ENCODE measurements at places on chromosomes 1 and 21.

DNA sequence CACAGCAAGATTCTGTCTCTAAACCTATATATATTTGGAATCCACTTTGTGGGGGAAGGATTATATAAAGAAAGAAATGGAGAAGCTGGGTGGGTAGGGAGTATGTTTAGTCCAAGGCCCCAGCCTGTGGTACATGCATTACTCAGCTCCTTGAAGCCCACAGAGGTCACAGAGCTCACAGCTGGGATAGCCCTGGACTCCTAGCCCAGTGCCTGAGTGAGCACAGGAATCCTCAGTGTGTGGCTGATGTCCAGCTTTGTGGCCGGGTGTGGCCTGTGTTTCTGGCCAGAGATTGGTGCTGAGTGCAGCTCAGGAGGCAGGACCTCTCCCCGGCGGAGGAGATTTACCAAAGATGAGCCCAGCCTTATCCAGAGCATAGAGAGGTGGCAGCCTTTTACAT, 7.6 kb downstream of the CAPN9 start:
- DNase-seq, result no peak

GRCh38 chr1:164723296-164723798, 164.4 kb downstream of the PBX1 start:
- no peak for DNase-seq

DNA sequence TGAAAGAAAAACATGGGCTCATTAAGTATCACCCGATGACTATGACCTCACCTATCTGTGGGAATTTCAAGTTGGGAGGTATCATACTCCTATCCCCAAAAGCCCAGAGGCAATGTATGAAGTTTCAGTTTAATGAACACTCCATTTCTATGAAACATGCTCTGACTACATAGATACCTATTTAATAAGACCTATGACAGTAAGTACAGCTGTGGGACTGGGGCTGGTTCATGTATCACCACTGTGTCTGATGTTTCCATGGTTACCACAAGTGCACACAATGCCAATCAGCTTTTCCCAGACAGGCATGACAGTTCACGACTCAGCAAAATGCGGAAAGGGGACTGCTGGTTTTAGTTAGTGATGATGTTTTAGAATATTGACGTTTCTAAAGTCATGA, 167.7 kb downstream of the SIPA1L2 start:
- no peak for DNase-seq

- DNase-seq, result no peak
Observed at GRCh38 chr1:86357796-86358195, 38.3 kb downstream of the ODF2L start.

GRCh38 chr21:37862536-37862935, 53.7 kb downstream of the KCNJ6 start:
- no peak for DNase-seq
